ENCODE measurements at places on chromosomes 6 and 20.

GRCh38 chr6:83844170-83844569 is 9.0 kb upstream of the RIPPLY2 start:
- DNase-seq, result no peak

- no peak for DNase-seq
These were observed 16.2 kb downstream of the ARHGAP40 start for GRCh38 chr20:38617830-38618196.

DNA sequence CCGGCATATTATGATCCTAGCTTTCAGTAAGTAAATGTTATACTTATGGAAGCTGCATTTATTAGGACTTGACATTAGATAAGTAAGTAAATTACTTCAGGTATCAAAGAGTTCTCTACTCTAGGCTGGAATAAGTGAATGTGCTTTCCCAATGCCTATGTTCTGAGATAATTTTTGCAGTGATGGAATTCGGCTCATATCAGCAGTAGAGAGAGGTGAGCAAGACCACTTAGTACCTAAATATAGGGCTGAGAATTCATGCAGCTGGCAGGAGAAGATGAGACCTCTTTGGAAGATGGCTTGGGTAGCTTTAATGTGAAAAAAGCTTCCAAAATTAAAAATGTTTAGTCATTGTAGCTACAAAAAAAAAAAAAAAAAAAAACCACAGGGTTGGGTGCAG is 13.3 kb upstream of the BEND3 start:
- no peak for DNase-seq

DNA sequence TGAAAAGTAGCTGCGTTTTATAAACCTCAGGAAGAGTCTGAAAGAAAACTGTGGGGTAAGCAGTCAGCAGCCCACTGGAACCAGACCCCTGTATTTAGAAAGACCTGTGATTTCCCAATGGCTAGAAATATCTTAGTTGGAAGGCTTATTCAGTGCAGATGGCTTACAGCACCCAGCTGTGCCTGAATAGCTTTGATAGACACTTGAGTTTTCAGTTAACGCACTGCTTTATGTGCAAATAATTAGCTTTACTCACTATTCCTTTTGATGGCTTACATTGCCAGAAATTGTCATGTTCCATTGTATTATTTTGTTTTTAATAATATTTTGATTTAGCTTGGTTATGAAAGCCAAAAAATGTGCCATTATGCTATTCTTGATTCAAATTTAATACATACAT is 465.3 kb upstream of the SYNCRIP start:
- DNase-seq, result no peak

DNA sequence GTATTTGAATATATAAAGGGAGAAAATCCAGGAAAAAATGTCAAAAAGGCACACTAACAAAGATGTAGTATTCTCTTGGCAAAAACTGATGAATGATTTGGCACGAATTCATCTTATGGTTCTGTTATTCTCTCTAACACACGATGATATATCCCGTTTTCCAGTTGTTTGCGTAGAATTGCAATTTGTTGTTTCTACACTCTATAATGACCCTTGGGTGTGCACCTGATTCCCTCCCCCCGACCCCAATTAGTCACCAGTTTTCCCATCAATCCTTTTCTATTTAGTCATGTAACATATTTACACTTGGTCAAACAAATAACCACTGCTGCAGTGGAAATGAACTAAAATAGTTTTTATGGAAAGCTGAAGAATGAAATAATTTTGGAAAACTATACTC is 1.5 kb upstream of the ARID1B start:
- DNase-seq, result peak; percentile 42

DNA sequence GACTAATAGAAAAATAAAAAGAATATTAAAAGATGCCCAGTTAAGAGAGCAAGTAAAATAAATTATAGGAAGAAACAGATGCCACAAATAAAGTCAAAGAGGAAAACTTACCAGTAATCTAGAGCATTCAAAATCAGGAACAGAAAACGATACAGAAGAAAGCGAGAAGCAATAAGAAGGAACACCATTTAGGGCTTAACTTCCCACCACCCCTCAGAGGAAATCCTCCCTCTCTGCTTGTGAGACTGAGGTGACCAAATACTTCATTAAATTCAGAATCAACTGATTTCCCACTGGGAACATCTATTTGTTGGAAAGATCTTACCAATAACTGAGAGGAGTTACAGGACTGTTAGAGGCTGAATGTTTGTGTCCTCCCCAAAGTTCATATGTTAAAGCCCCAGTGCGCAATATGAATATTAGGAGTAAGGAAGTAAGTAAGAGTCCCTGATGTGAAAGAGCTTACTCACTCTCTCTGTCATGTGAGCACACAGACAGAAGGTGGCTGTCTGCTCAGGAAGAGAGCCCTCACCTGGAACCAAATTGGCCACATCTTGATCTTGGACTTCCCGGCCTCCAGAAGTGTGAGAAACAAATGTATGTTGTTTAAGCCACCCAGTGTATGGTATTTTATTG is 19.5 kb downstream of the KATNA1 start:
- peak; percentile 8 for DNase-seq

- DNase-seq, result peak; percentile 35
These were observed 23.7 kb upstream of the TFAP2C start for GRCh38 chr20:56605261-56605996.

DNA sequence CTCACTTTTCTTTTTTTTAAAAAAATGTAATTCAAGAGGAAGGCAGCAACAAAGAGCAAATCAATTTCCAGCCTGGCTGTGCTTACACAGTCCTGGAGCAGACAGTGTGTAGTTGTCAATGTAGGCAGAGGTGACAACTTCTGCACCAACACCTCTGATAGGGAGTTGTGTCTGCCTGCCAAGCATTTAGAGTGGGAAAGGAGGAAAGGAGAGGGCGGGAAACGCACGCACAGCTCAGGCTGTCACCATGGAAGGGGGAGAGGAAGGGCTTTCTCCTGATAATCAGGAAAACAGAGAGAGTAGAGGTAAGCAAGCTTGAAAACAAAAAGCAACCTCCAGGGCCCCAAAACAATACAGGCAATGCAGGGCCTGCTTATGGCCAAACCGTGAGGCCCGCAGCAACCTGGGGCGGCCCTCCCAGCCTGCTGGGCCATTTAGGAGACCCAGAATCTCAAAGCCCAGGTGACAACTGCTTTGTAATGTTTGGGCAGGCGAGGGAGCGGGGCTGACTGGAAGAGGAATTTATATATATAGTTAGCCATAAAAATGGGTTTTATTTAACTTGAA is 41.5 kb upstream of the GFOD1 start:
- no peak for DNase-seq

- no peak for DNase-seq
These were observed 46.5 kb downstream of the FAM217A start for GRCh38 chr6:4032475-4032874.

DNA sequence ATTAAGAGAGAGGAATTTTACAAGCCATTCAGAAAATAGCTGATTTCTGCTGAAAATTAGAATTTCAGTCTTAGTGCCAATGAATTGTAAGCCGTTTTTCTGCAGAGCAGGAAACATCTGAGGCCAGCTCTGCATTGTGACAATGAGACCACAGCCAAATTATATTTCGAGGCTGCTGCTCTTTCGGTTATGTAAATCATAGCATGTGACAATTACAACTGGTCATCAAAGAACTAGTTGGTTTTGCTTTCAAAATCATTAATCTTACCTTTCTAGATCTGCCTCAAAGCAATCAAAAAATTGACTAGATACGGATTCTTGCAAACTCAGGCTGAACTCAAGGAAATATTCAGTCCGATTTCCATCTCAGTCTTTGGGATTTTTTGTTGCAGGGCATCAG is 33.4 kb upstream of the INSM1 start:
- peak; percentile 8 for DNase-seq

- DNase-seq, result no peak
These were observed 189.3 kb downstream of the PREX1 start for GRCh38 chr20:48638546-48638945.

DNA sequence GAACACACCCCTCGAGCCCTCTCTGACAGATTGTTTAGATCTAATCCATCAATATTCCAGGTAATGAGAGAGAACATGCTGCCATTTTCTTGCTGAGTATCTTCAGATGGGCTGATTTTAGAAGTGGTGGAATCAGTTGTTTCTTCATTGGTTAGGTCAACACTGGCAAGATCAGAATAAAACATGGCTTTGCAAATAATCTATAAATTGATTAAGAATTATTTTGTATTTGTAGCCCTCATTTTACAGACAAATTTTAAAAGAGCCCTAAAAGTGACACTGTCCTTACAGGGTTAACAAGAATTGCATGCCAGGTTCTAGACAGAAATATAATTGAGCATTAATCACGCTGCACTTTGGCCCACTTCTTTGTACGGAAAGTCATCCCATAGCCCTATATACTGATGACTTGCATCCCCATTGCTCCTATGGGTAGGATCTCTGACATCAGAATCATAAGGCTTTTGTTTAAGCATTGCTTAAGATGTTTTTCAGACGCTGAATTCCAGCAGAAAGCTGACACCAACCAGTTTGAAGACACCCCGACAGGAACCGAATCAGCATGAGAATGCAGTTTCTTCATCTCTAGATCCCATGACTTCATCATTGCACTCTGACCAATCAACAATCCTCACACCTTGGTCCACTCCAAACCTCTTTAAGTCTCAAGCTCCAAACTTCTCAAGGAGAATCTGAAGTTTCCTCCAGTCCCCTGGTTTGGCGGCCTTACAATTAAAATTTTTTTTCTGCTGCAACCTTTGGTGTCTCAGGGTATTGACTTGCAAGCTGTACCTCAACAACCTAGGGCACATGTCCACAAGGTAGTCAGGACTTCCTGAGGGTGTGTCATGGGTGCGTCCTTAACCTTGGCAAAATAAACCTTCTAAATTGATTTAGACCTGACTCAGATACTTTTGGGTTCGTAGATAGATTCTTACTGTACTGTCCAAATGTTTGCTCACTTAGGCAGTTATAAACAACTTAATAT is 7.8 kb downstream of the TDP2 start:
- DNase-seq, result peak; percentile 16

DNA sequence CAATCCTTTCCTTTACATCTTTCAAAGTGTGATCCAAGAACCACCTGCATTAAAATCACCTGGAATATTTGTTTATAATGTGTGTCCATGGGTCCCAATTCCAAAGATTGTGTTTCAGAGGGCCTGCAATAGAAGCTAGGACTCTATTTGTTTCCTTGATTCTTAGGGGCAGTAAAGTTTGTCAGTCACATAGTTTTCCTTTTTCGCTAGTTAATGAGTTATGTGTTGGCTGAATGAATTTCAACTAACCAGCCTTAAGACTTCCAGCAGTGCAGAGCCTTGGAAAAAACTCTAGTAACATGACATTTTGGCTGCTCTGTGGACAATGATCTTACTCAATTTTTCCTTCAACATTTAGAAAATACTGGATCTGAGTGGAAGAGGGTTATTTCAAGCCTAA is 11.3 kb downstream of the FAM217A start:
- peak; percentile 9 for DNase-seq

DNA sequence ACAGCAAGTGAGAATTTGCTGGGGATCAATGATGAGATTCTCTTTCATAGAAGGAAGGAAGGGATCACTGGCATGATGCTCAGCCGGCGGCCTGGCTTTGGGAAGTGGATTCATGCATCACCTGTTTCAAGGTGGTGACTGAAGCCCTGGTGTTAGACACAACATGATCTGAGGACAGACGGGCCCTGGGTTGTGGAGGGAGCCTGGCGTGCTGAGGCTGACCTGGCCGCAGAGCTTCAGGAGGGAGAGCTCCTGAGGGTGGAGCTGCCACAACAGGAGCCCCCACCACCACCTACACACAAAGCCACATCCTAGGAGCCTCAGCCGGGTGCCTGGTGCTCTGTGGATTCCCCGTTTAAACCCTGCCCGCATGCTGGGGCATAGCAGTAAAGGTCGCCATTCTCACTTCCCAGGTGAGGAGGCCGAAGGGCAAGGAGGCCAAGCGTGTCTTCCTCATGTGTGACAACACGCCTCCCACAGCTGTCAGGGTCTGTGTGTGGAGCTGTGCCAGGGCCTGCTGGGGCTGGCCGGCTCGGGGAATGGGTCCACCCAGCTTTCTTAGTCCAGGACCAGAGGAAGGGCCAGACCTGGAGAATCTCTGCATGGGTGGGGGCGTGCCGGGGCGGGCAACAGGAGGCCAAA is 107.0 kb downstream of the ERMARD start:
- no peak for DNase-seq

DNA sequence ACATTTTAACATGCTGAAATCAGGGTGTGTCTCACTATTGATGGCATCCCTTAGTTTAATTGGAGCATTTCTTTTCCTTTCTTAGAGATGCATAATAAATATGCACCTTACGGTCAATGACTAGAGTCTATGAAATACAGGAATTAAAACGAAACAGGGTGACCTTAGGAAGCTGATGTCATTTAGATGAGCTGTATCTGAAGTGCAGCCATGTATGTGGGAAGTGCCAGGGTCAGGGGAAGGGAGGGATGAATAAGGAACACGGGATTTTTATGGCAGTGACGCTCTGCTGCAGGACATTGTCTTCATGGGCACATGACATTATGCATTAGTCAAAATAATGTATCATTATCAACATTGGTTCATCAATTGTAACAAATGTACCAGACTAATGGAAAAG is 84.0 kb downstream of the AGPAT4 start:
- DNase-seq, result no peak

DNA sequence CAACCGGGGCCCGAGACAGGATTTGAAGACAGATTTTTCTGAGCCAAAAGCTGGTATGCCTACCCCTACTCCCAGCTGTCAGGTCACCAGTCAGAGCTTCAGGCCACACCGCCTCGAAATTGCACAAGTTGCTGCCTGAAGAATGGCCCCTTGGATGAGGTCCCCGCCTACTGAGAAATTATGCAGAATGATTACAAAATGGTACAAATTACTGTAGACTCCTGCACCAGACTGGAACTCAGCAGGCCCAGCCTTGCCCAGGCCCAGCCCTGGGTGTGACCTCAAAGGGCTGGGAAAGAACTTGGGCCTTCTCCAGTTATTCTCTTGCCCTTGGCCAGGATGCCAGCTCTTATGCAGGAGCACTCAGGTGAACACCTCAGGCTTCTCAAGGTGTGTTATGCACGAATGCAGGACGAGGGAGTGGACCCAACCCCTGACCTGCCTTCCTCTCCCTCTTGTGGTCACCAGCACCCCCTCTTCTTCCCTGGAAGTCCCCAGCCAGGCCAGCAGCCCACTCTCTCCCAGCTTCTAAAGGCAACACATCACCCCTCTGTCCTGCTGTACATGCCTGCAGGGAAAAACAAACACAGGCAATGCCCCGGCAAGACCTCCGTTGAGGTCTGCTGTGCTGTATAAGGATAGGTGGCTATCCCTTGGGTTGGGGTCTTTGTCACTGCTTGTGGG is 88.7 kb upstream of the NAA20 start:
- DNase-seq, result no peak

DNA sequence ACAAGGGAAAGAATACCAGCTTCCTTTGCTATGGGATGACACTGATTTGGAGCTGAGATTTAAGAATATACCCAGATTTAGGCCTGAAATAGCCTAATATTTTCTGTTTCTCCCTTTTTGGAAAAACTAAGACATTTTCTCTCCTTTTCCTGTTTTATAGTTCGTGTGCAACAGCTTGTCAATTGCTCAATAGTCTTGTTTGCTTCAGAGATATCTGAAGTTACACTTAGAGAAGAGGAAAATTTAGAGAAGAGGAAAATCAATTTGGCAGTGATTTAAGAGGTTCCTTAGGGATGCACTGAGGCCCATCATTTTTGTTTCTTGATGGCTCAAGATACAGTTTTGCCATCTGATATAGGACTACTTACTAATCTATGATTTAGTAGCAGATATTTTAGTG is 398.6 kb downstream of the RFPL4B start:
- DNase-seq, result peak; percentile 41

GRCh38 chr6:82568290-82568993 is 204.8 kb downstream of the TPBG start:
- peak; percentile 66 for DNase-seq
